Caki2 (cell line): ENCODE measurements at places on chromosomes 7 and 10.
A peak's percentile ranks its signal among the peaks of the same experiment; 100 is the strongest.

DNA sequence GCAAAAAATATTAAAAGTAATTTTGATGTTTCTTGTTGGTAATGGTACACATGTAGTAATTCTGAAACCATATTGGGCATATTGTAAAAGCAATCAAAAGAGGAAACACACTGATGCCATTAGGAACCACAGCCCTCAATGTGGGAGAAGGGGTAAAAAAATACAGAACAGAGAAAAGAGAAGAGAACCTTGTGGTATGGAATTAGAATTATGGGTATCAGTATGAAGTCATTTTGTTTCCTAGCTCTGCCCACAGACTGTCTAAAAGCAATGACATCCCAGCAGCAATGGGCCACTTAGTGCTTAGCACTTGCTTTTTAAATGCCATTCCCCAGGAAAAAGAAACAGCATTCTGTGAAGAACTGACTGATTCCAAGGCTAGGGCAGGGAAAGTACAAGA lies 61.5 kb downstream of the CPVL start:
- DNase-seq, result no peak

DNA sequence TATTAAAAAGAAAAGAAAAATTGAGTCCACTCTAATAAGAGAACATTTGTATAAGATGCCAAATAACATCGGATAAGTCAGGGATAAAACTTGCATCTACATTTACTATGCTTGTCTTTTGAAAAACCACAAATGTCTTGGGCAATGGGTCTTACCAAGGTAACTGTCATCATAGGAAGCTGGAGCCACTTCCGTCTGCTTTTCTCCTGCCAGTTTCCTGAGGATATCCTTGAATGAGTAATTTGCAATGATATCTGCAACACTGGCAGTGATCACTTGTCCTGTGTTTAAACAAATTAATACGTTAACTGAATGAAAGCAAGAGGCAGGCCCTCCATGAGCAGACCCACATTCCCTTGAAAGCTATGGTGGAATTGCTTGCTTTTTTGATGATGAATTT lies 47.3 kb downstream of the ITGA8 start:
- DNase-seq, result no peak

GRCh38 chr7:151992375-151992774 lies 33.1 kb upstream of the GALNT11 start:
- DNase-seq, result peak; percentile 32

DNA sequence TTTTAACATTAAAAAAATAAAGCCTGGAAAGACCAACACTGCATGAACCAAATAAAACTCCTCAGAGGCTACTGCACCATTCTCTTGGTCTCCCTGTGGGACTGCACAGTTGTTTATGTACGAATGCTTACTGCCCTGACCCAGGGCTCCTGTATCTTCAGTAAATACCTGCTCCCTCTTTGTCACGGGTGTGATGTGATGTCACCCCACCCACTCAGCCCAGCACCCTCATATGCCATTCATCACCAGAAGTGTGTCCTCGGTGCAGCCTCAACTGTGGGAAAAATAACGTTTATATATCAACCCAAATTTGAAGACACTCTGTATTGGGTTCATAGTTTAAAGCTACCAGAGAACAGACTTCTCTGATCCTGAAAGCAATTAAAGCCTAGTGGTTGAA lies 14.0 kb upstream of the SH3PXD2A start:
- DNase-seq, result no peak

GRCh38 chr10:485776-486175 lies 203.7 kb downstream of the DIP2C start:
- no peak for DNase-seq

GRCh38 chr7:47320296-47320695 lies 261.6 kb downstream of the TNS3 start:
- no peak for DNase-seq

- DNase-seq, result no peak
These were observed 156.6 kb upstream of the LYZL2 start for GRCh38 chr10:30786131-30786530.

DNA sequence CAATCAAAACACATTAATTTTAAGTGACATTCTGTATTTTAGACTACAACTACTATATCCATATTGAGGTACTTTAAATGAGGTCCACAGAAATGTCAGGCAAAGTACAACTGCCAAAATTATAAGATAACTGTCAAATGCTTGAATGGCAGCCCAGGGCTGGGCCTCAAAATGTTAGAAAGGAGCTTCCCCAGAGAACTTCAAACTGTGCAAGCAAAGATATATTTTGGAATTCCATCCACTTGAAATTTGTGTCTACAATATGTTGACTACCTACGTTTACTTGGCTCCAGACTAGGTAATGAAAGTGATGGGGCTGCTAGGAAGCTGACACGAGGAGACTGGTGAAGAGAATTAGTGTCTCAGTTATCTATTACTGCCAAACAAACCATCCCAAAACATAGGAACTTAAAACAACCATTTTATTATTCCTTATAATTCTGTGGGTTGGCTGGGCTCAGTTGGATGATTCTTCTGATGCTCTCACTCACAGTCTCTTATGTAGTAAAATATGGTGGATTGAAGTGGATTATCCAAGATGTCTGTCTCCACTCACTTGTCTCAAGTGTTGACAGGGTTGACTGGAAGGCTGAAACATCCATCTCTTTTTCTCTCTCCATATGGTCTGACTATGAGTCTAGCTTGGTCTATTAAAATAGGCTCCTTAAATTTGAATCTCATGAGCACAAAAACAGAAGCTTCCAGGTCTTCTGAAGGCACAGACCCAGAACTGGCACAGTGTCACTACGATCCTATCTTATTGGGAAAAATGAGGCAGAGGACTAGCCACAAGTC lies 74.2 kb downstream of the FZD1 start:
- DNase-seq, result no peak

DNA sequence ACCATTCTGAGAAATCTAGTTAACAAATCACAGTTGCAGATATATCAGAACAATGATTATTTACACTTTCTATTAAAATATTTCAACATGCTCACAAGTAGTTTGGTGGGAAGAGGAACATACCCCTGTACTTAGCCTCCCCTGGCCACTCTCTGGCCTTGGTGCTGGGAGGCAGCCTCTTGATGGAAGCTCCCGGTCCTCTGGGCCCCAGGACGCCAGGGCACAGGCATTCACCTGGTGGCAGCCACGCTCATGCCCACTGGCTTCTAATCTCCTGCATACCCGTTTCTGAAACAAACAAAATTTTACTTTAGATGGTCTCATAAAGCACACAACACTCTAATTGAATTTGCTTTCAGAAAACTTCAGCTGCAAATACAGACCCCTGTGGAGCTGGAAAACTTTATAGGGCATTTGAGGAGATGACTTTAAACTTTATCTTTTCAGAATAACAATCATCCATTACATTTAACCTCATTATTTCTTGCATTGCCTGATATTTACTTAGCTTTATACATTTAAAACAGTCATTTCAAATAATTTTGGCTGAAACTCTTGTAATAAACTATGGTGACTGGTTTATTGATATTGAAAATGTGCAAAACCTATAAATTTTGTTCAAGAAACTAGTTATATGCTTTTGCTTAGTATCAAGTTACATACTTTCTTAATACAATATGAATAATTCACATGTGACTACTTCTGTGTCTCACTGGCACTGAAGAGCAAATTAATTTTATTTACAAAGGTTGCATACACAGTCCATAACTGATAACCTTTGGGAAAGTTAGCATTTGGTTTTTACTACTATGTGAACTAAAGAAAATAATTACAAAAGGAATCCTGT lies 30.8 kb downstream of the C10orf143 start:
- DNase-seq, result no peak

DNA sequence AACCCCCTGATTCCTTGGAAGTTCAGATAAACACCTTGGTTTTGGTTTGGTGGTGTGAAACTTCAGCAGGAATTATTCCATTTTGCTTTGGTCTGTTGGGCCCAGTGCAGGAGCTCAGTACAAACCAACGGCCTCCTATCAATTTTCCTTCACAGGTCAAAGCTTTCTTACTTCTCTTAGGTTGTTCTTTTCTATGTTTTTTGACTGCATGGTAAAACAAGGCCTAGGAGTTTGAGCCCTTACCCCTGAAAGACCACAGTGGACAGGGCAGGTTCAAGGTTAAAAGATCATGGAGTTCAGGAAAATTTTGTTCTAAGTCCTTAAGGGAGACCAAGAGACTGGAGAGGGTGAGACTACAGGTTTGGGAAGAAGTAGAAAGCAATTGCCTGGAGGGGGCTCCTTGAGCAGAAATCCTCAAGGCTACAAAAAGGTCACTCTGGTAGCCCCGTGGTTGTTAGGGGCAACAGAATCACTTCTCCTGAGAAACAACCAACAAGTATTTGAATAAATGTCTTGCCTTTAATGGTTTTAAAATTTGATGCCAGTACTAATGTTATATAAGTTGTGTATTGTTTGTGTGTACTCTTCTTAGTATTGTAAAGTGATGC lies 40.9 kb upstream of the FHIP2A start:
- no peak for DNase-seq

GRCh38 chr7:106063692-106064091 lies 48.4 kb downstream of the SYPL1 start:
- no peak for DNase-seq

GRCh38 chr10:100836891-100837290 lies 75.9 kb upstream of the SLF2 start:
- no peak for DNase-seq

- DNase-seq, result no peak
These were observed 16.0 kb upstream of the DNTT start for GRCh38 chr10:96288151-96288621.

GRCh38 chr10:100654782-100655325 lies 90.5 kb upstream of the PAX2 start:
- no peak for DNase-seq

DNA sequence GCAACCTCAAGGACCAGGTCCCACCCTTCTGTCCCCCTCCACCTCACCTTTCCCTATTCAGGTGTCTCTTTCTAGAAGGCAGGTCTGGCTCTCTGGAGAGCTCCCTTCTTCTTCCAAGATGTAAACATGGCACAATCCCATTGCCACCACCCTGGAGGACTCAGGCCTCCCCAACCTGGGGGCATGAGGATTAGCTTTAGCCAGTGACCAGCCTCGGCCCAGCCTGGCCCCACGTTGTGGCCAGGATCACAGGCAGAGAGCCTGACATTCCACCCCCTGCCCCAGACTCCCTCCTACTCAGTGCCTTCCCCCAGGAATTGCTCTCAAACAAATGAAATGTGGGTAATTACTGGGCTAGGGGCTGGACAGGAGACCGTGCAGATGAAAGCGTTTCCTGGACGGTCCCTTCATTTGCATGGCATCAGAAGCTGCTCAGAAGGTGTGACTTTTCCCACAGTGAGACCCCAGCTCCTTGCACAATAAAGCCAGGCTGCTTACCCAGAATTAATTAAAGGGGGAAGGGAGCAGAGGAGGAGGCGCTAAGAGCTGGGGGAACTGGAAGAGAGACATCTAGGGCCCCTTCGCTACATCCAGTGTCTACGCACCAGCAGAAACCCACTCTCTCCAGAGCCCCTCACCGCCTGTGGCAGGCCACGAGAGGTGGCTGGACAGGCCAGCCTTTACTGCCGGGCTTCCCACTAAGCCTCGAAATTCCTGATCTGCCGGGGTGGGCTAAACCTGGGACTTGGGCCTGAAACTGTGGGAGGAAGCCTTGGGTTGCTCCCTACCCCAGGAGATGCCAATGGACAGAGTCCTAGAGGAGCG lies 7.7 kb downstream of the FGF8 start:
- no peak for DNase-seq

- no peak for DNase-seq
These were observed 165.8 kb upstream of the ADCY1 start for GRCh38 chr7:45408409-45408737.

- no peak for DNase-seq
These were observed 887 bp downstream of the COL13A1 start for GRCh38 chr10:69802424-69803161.

DNA sequence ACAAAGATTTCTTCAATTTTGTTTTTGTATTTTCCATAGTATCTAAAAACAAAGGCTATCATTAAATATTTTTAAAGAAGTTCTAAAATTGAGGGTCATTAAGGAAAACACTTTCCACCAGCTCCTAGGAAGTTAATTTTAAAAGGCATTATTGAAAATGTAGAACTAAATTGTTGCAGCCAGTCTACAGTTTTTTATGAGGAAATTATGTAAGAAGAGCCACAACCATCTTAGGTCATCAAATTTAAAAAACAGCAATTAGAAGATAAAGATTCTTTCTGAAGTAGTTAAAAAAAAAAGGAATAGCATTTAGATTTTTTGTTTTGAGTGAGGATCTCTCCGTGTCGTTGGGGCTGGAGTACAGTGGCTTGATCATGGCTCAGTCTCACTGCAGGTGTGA lies 161.7 kb downstream of the NRBF2 start:
- no peak for DNase-seq

- DNase-seq, result no peak
These were observed 169.8 kb upstream of the MTPN start for GRCh38 chr7:136146925-136147324.

DNA sequence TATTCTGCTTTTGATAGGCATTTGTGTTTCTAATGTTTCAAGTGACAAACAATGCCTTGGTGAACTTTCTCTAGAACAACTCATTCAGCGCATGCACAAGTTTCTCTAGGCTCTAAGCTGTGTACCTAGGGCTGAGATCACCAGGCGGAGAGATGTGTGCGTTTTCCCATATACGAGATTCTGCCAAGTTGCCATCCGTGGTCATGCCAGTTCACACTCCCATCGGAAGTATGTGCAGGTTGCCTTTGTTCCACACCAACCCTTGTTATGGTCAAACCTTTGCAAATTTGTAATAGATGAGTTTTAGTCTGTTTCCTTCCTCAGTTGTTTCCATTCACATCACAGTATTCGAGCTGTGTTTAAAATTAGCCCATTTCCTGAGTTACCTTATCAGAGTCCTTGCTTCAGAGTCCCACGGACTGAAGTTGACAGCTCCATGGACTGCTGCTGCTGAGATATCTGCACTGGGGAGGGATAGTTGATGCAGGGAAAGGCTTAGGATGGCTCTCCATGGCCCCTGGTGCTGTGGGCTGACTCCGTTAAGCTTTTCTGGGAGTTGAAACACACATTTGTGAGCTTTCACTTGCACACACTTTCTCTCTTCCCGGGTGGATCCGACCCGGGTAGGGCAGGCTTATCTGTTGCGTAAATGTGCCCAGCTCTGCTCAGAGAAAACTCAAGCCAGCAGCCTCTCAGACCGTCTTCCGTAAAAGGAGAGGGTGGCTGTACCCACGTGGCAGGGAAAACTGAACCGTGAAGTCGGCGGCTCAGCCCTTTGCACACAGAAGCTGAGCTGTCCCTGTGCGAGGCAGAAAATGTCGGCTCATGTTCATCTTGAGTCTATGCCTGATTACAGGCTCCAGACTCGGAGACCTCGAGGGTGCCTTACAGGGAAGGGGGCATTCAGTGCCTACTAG lies 49.4 kb downstream of the HK1 start:
- DNase-seq, result peak; percentile 74
